ENCODE measurements at places on chromosomes 4 and X.

DNA sequence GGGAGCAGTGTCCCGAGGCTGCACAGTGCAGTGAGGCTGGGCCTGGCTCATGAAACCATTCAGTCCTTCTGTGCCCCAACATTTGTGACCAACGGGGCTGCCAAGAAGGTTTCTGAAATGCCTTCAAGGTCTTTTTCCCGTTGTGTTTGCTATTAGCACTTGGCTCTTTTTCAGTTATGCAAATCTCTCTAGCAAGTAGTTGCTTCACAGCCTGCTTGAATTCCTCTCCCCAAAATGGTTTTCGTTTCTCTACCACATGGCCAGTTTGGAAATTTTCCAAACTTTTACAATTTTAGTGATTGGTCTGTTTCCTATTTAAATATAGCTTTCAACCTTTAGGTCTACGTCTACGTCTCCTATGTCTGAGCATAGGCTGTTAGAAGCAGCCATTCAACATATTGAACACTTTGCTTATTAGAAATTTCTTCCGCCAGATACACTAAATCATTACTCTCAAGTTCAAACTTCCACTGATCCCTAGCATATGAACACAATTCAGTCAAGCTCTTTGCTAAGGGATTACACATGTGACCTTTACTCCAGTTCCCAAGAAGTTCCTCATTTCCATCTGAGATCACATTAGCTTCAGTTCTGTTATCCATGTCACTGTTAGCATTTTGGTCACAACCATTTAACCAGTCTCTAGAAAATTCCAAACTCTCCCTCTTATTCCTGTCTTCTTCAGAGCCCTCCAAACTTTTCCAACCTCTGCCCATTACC is 901.8 kb downstream of the GLUD2 start:
- no peak for DNase-seq

- DNase-seq, result no peak
These were observed 360.9 kb upstream of the ATOH1 start for GRCh38 chr4:93467484-93468155.

DNA sequence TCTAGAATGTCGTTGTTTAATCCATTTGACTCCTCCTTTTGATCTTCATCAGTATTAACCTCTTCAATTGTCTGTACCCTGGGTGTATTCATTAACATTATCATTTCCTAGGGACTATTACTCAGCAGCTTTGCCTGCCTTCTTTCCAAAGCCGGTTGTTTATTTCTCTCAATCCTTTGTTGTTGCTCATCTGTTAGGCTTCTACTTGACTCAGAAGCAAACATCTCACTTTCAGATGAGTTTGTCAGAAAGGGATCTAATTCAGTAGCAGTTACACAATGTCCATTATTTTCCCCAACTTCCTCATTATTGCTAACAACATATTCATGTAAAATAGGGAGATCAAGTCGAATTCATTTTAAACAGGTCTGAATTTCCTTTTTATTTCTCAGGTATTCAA is 22.1 kb upstream of the HSD17B10 start:
- no peak for DNase-seq

DNA sequence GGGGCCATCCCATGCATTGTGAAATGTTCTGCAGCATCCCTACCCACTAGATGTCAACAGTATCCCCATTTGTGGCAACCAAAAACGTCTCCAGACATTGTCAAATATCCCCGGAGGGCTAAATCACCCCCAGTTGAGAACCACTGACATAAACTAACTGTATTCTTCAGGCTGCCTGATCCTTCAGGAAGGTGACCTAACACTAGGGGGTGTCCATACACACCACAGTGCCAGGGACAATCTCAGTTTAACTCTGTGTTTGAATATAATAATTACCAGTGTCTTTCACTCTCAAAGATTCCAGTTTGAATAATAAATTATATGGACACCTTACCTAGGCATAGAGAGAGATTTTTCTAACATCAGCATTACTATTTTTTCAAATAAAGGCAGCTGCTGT is 6.4 kb downstream of the ACE2 start:
- DNase-seq, result no peak

DNA sequence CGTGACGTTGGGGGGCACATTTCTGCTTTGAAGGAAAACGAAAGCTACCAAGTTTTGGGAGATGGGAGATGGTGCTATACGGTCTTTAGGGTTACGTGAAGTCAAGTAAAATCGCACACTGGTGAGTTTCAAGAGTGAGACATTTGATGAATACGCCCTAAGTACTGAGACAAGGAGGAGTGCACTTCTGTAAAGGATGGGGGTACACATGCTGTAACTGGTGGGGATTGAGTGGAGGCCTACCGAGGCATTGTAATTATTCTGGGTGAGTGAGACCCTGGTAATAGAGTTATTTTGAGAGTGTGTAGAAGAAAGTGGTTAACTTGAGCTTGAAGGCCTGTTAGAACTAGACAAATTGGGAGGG is 536 bp downstream of the SH3BGRL start:
- DNase-seq, result no peak

GRCh38 chrX:107766470-107767150 is 9.0 kb downstream of the TSC22D3 start:
- no peak for DNase-seq

GRCh38 chr4:158168606-158169005 is 4.2 kb downstream of the GASK1B start:
- no peak for DNase-seq

- no peak for DNase-seq
These were observed 5.2 kb upstream of the ENAM start for GRCh38 chr4:70623323-70623722.

- DNase-seq, result no peak
These were observed 194.0 kb upstream of the HHIP start for GRCh38 chr4:144451766-144452450.

DNA sequence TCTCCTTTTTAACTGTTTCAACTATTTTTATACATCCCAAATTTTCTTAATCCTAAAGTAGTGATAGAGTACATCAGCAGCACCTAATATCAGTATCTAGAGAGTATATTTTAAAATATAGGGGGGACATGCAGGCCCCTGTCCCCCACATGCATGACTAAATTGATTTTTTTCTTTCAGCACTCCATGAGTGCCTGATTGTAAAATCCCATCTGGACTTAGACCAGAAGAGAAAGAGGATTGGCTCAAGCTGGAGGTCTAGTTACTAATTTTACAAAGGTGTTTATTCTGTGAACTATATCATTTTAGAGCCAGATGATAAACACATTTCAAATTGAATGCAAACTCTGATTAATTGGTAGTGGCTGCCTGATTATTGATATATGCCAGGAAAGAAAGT is 1533.9 kb upstream of the PABPC4L start:
- DNase-seq, result no peak

- no peak for DNase-seq
These were observed 21.3 kb upstream of the CXCL6 start for GRCh38 chr4:73815145-73815544.

- DNase-seq, result no peak
These were observed 3.2 kb downstream of the SNX25 start for GRCh38 chr4:185212581-185212980.

DNA sequence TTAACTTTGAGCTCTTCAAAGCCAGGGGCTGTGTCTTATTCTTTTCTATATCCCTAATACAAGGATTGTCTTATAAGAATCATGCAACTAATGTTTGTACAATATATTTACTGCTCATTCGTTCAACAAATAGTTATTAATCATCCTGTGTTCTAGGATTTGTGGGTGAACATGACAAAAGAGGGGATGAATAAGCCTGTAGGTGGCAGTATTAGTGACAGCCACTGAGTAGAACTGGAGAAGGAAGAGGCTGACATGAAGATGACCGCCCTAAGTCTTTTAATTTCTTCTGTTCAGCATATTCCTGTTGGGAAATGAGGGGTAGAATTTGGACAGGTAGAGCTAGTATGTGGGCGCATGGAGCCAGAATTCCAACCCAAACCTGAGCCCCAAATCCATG is 11.9 kb upstream of the LINC00632 start:
- DNase-seq, result no peak

DNA sequence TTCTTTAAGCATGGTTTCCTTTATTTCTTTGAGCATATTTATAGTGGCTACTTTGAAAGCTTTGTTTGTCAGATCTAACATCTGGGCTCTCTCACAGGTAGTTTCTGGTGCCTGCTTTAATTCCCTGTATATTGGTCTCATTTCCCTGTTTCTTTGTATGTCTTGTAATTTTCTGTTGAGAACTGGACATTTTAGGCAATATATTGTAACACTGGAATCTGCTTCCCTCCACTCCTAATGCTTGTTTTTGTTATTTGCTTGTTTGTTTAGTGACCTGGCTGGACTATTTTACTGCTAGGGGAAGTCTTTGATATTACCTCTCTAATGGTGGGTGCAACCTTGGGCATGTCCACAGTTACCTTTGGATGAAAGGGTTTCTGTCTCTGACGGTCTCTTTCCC is 25.0 kb downstream of the BMPR1B start:
- no peak for DNase-seq

DNA sequence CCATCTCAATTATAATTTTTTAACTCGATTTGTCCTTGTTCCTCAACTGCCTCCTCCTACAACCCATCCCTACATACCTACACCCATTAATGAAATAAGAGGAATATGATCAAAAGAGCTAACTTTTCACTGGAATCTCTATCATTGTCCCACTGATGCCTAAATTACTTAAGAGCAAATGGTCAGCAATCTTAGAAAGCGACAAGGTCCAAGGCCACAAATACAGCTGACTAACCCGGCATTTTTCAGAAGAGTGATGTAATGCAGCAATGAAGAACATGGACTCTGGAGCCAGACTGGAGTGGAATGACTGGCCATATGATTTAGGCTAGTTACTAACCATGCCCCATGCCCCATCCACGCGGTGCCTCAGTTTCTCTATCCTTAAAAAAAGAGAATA is 56.2 kb downstream of the PPA2 start:
- no peak for DNase-seq

GRCh38 chrX:73855546-73855945 is 292.5 kb downstream of the CHIC1 start:
- peak; percentile 47 for DNase-seq

DNA sequence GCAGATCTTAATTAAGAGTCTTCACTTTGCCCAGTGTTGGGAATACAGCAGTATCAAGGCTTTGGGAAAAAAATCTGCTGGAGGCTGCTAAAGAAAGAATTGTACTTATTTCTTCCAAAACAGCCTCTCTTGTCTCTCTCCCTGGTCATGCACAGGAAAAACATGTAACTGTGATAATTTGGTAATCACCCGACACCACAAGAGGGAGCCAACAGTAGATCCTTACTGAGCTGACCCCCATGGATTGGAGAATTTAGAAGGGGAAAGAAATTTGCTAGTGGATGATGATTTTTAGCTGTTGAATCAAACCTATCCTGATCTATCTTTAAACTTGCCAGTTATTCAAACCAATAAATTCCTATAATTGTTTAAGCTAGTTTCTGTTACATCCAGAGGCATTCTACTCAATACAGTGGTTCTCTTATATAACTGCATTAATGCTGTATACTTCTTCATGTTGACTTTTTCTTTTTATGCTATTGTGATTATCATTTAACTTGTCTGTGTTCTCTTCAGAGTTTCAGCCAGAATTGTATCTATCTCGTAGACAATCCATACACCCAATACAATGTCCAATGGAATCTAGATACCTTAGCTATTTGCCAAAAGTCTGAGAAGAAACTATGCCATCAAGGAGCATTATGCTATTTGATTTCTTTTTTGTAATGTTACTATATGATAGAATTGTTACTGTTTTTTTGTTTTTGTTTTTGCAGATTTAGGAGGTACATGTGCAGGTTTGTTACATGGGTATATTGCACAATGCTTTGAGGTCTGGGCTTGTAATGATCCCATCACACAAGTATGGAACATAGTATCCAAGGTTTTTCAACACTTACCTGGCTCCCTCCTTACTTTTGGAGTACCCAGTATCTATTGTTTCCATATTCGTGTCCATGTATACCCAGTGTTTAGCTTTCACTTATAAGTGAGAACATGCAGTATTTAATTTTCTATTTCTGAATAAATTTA is 31.3 kb upstream of the ARHGEF38 start:
- peak; percentile 9 for DNase-seq

- DNase-seq, result no peak
These were observed 27.1 kb upstream of the REST start for GRCh38 chr4:56880572-56880971.

DNA sequence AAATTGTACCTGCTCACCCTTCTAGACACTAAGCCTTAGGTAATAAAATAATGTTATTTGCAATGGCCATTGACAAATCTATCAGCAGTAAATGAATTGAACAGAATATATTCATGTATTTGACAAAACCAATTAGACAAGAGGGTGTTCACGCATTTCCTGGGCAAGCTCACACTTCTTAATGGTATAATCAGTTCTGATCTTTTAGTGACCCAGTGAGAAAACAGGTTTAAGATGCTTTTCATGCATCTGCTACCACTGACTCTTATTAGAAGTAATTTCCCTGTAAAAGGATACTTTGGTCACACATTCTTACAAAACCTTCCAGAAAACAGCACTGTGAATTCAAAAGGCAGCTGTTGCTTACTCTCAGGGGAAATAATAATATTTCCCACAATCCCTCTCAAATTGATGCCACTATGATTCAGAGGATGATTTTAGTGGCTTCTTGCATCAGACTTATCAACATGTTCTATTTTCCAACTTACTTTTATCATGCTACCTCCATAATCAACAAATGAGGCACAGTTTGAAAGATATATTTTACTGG is 313.9 kb upstream of the NWD2 start:
- DNase-seq, result no peak

DNA sequence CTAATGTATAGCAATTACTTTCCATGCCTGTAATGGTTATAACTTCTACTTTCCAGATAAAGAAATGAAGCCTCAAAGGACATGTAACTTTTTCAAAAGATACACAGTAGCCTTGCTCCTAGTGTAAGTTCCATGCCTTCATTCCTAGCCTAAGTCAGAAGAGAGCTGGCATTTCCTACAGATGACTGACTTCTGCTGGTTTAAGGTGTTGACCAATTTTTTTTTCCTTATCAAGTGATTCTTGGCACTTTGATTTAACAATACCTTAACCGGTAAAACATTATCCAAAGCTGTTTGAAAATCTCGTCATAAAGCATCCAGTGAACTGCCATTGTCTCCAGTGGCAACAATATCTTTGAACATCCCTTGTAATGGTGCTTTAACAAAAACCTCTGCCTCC is 145.1 kb upstream of the VCX3A start:
- no peak for DNase-seq

DNA sequence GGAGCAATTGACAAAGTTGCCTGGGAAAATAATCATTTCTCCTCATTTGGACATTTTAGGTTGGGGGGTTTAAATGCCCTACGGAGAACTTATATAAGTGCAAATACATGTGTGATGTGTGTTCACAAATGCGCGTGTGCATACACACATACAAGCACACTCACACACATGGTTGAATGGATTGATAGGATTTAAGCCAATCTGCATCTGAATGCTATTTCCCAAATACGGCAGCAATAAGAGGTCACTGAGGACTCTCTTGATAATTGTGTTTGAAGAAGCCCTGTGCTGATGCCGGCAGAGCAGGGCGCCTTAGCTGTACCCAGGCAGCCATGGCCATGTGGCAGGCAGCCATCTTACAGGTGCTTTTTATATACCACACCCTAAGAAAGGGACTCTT is 165.3 kb upstream of the LEF1 start:
- no peak for DNase-seq

- DNase-seq, result no peak
These were observed 22.1 kb downstream of the LIMCH1 start for GRCh38 chr4:41559940-41560516.
